CD4-positive, alpha-beta T cell treated with Interleukin-15 for 1 hour (primary cell): ENCODE measurements at places on chromosomes 13 and 19.

DNA sequence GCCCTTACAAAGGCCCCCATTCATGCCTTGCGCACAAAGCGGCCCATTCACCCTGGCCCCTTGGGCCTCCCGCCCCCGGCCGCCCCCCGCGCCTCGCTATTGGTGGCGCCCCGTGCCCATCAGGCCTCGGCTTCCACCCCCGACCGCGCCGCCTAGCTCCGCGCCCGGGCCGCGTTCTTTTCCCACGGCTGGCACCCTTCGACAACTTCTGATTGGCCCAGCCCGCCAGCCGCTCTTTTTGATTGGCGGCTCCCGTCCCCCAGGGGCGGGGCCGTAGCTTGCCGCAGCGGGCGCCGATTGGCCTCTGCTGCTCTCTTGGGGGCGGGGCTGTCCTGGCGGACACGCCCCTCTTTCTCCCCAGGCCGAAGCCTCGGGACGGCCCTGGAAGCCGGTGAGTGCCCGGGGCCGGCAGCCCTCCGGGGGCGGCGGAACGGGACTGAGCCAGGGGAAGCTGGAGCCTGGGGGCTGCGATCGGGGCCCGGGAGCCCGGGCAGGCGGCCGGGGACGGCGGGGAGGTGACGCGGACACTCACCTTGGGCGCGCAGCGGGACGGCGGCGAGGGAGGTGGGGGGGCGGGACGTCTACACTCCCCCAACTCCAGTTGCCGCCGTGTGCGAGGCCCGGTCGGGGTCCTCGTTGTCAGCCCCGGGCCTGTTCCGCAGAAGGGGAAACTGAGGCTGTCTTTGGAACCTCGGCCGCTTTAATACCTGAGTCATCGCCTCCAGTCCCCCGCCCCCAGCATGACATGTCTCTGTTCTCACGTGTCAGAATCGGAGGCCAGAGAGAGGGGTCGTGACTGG is at the start of gene MYH14:
Gene MYH14 (plus strand): TSS at position 342 of the 800 bp plus-strand sequence. CDS start 6,744 bp downstream, outside the sequence.
- DNase-seq, result no peak

DNA sequence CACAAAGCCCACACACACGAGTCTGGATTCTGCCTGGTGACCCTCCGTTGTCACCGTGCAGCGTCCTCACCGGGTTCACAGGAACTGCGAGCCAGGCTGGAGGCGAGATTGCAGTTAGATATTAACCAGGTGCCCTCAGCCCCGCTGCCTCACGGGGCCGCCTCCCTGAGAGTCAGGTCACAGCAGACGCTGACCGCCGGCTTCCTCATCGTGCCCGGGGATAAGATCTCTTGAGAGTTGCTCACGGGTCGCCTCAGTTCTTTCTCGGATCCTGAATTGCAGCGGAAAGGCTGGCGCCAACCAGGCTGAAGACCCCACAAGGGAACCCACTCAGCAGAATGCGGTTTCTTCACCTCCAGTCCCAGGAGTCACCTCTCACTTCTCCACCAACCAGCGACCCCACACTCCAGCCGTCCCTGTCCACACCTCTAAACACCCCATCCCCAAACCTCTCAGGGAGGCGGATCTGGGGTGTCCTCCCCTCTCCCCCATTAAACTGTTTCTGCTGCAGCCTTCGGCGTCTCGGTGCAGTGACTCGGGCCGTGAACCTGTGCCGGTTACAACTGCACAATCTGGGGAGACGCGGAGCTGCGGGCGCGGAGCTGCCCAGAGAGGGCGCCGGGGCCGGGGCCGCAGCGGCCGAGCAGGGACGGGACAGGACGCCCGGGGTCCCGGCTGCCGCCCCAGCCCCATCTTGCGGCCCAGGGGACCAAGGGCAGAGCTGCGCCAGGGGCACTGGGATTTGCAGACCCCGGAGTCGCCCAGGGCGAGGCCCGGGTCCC is 591 bp downstream of the ZNF823 start:
- DNase-seq, result peak; percentile 37

- DNase-seq, result no peak
Observed at GRCh38 chr19:15782211-15782610, 5.2 kb upstream of the OR10H5 start.

DNA sequence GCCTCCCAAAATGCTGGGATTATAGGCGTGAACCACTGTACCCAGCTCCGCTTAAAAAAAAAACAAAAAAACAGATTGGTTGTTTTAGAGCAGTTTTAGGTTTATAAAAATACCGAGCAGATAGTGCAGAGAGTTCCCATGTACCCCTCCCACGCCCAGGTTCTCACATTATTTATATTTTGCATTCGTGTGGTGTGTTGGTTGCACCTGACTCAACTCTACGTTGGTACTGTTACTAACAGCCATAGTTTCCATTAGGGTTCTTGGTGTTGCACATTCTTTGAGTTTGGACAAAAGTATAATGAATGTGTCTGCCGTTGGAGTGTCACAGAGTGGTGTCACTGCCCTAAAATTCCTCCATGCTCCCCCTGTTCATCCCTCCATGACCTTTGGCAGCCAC is 29.1 kb downstream of the MYO9B start:
- no peak for DNase-seq

- no peak for DNase-seq
Observed at GRCh38 chr13:78659732-78660494, 958 bp upstream of the OBI1 start.

GRCh38 chr13:32039056-32039455 is 7.5 kb downstream of the FRY start:
- DNase-seq, result no peak

DNA sequence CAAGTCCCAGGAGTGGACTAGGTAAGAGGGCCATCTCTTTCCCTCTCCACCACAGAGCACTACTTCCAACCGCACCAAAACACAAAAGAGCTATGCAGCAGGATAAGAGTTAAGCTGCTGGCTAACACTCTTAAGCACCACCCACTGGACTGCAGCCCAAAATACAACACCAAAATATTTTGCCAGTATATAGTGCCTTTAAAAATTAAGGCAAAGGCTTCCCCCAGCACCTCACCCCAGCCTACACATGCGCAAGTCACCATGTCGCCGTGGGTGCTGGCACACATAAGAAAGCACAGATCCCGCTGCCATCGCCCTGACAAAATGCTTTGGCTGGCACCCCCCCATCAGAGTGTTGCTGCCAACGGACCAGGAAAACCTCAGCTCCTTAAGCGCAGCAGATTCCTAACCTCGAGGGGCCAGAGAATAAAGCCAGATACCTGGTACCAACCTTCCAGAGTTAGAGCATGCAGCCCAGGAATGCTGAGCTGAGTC is 608.3 kb downstream of the PCDH17 start:
- no peak for DNase-seq

GRCh38 chr13:74969419-74969818 is 512.5 kb downstream of the TBC1D4 start:
- DNase-seq, result no peak

- no peak for DNase-seq
Observed at GRCh38 chr13:28597641-28598040, 61.3 kb upstream of the POMP start.

GRCh38 chr13:22837980-22838647 is 342.7 kb upstream of the SGCG start:
- no peak for DNase-seq

- DNase-seq, result no peak
Observed at GRCh38 chr13:29607465-29607864, 12.0 kb upstream of the SLC7A1 start.

DNA sequence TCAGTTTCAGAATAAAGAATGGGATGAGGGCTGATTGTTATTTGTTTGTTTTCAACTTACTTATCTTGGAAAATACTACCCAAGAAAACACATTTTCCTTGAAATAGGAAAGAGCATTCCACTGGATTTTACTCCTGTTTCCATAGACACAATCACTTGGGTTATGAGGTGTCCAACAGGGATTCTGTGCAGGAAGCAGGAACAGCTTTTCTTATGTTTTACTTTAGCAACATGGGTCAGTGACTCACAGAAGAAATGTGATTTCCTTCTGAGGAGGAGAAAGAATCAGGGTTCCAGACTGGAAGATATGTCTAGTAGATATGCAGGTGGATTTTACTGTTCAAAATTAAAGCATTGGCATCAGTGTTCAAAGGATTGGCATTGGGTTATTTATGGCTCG is 180.8 kb upstream of the GPC6 start:
- no peak for DNase-seq

DNA sequence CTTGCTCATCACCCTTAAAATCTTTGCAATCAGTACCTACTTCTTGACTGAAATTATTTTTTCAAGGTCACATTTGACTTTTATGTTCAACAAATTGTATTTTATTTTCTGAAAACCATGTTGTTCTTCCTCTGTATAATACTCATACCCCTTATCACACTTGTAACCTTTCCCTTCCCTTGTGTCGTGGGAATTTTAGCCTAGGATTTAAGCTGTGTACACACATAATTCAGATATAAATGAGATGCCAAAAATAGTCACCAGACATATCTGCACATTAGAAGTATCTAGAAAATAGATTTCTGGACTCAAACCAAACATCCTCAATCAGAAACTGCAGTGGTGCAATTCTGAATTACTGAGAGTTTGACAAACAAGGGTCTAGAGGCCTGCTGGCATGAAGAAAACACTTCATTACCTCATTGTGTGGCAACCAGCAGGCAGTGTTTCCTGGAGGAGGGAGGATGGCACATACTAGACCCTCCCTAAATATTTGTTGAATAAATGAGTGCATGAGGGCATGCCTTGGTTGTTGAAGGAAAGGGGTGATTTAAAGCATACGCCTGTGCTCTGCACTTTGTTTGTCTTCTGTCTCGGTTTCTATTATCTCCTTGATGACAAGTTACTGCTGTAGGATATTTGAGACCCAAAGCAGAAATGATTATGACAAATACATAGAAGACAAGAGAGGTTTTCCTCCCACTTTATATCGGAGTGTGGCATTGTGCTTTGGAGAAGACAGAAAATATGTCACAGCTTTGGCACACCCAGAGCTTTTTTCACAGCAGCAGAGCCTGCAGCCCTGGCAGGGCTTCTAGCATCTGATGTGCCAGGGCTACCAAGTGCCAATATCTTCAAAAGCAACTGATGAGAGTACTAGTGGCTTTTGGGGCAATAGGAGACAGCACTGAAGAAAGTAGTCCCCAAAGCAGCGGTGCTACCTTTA is 881.1 kb downstream of the PCDH9 start:
- no peak for DNase-seq

- no peak for DNase-seq
Observed at GRCh38 chr13:38686577-38687245, at the start of gene FREM2. TSS of gene FREM2 (plus strand) at chr13:38687077. CDS start at chr13:38687345, 268 bp downstream.

DNA sequence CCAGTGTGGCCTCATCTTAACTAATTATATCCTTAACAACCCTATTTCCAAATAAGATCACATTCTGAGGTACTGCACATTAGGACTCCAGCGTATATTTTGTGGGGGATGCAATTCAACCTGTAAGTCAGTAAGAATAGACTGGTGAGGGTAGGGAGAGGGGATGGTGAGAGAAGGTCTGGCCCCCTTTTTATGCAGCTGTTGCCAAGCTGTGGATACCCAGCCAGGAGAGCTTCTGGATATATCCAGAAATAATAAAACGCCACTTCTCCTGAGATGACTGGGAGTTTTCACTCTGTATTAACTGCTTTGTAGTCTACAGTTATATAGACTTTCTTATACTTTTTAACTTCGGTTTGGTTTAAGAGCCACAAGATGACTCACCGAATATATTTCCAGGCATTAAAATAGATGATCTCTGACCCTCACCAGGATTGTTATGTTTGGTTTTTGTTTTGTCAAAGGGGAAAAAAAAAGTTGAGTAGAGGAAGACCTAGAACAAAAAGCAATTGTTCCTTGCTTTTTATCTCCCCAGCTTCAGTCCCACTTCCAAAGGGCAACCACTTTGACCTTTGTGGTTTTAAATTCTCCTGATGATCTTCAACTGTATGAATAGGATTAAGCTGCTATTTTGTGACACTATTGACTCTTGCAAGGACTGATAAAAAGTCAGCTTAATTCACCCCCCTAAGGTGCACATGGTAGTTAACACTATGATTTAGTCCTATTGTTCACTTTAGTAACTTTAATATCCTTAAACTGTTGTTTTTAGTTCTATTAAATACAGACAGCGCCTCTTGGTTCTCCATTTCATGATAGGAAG is 3.1 kb upstream of the NEK3 start:
- DNase-seq, result no peak

DNA sequence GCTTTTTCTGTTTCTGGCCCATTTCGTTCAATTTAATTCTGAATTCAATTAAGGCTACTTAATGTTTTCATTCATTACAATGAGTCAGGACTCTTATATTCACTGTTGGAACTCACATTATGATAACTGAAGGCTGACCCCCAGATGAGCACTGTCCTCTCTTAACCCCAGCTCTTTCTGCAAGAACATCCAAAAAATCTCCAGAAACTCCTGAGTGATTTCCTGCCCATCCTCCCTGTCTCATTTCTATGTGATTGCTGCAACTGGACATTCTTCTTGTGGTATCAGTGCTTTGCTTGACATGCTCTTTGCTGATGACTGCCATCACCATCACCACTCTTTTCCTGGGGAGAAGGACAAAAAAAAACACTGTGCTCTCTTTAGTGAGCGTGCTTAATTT is 240.3 kb downstream of the SPRY2 start:
- DNase-seq, result no peak

GRCh38 chr13:46753917-46754316 is 43.0 kb downstream of the ESD start:
- DNase-seq, result no peak

- no peak for DNase-seq
Observed at GRCh38 chr13:63643543-63643942, 2227.9 kb upstream of the PCDH20 start.

GRCh38 chr13:43057653-43058317 is 34.4 kb downstream of the DNAJC15 start:
- peak; percentile 76 for DNase-seq

DNA sequence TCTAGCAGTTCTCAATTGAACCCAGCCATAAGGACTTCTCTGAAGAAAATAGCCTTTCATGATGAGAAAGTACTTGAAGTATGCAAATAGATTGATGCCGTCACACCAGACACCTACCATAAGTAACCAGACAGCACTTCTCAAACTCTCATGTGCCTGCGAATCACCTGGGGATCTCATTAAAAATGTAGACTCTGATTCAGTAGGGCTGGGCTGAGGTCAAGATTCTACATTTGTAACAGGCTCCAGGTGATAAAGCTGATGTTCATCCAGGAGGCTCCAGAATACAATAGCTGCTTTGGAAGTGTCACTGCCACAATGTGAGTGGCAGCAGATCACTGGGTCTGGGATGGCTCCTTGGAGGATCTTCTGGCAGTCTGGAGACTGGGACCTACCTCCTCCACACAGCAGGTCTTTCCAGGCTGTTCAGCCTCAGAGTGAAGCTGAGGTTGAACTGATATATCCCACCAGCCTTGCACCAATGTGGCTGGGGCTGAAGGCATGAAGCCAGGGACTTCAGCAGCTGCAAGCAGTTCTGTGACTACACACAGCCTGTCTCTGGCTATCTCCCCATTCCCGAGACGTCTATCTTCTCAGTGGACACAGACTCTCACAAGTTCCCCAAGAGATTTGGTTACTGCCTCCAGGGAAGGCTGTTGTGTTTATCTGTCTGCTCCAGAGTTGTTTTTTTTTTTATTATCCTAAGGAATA is 9.1 kb downstream of the MBNL2 start:
- DNase-seq, result no peak
